ENCODE measurements at places on chromosomes 5 and 9. TPM values are rescaled to one million over a fixed set of nuclear protein-coding genes. Genes with fewer than 3 reads are reported as not detected.

CDH9 gene
- 1.2 TPM for total RNA-seq

PLCXD3 gene
- total RNA-seq, result not detected

PCDHB2 gene
- total RNA-seq, result 118 TPM

FOXD1 gene
- 0.09 TPM for total RNA-seq

AQP7 gene
- total RNA-seq, result 1.7 TPM

DNA sequence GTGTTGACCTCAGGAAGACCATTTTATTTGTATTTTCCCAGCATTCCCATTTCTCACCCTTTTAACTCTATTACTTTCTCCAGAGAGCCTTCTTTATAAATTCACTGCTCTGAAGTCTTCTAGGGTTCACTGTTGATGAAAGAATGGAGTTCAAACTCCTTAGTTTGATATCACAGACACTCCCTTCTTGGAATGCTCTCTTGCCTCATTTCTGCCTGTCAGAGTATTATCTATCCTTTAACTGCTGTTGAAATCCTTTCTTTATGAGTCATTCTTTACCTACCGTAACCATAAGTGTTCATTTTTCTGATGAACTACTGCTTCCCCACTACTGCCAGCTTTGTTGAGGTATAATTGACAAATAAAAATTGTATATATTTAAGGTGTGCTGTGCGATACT lies 4.3 kb downstream of the RIC1 start:
- no peak overlapping the region for H3K4me3 ChIP-seq
- DNase-seq, result no peak
- peak overlapping the region; percentile 88 for H3K27ac ChIP-seq
- no peaks in the 10 kb centered on the region for H3K27me3 ChIP-seq

- DNase-seq, result no peak
- no peaks in the 10 kb centered on the region for H3K4me1 ChIP-seq
- no peaks in the 10 kb centered on the region for H3K27me3 ChIP-seq
Observed at GRCh38 chr9:23636199-23636598, 189.8 kb downstream of the ELAVL2 start.

GRCh38 chr9:37329576-37329975 lies 92.9 kb upstream of the GRHPR start:
- H3K4me3 ChIP-seq, result no peak overlapping the region
- no peak overlapping the region for H3K27ac ChIP-seq
- no peaks in the 10 kb centered on the region for H3K36me3 ChIP-seq

GRCh38 chr5:29089591-29090130 lies 2051.3 kb upstream of the CDH9 start:
- no peak overlapping the region for H3K4me3 ChIP-seq
- no peak for DNase-seq
- H3K4me1 ChIP-seq, result no peaks in the 10 kb centered on the region
- no peaks in the 10 kb centered on the region for H3K27me3 ChIP-seq
- H3K27ac ChIP-seq, result no peak overlapping the region

DNA sequence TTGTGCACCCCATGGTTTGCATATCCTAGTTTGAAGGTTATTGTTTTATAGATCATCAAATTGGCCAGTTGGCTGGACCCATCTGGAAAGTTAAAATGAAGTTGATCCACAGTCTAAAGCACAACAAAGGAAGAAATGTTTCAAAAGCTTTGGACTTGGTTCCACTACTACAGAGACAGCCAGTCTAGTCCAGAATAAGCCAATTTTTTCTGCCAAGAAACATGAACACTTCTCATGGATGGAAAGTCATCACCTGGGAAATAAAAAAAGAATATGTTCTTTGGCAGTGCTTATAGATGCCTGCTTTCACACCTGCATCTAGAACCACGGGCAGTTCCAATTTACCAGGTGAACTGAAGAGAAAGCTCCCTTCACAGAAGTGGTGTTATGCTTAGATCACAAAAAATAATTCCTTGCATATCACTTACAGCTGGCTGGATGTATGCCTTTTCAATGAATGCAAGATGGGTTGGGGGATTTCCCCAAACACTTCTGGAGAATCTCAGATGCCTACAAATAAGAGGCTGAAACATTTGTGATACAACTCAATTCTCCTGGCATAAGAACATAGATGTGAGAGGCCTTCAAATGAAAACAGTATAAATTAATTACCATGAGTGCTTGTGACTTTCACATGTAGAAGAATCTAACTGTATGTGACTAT lies 26.9 kb downstream of the C9 start:
- H3K4me1 ChIP-seq, result peaks cover 3% of the 10 kb centered on the region
- DNase-seq, result no peak
- H3K27me3 ChIP-seq, result no peaks in the 10 kb centered on the region
- H3K36me3 ChIP-seq, result no peaks in the 10 kb centered on the region
- H3K4me3 ChIP-seq, result no peak overlapping the region

GRCh38 chr5:42880496-42881150 lies 68.9 kb upstream of the SELENOP start:
- peaks cover 23% of the 10 kb centered on the region for H3K4me1 ChIP-seq
- H3K27ac ChIP-seq, result no peak overlapping the region
- H3K36me3 ChIP-seq, result no peaks in the 10 kb centered on the region
- no peaks in the 10 kb centered on the region for H3K27me3 ChIP-seq
- no peak overlapping the region for H3K4me3 ChIP-seq
- no peak for DNase-seq

DNA sequence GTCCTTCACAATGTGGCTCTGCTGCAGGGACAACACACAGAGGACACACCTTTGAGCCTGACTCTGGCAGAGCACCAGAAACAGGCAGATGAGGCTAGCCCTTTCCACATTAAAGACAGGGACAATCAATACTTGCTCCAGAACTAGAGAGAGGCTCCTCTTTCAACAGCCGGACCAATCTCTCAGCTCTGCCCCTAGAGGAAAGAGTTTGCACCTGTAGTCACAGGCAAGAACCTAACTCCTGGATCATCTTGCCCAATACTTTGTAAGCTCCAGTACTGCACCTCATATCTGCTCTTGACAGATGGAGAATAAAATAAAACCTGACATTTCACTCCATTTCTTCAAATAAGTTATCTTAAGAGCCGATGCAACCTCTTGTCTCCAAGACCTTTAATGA lies 52.1 kb downstream of the EPB41L4A start:
- no peak for DNase-seq
- H3K36me3 ChIP-seq, result no peaks in the 10 kb centered on the region
- no peak overlapping the region for H3K27ac ChIP-seq
- H3K4me3 ChIP-seq, result no peak overlapping the region

DNA sequence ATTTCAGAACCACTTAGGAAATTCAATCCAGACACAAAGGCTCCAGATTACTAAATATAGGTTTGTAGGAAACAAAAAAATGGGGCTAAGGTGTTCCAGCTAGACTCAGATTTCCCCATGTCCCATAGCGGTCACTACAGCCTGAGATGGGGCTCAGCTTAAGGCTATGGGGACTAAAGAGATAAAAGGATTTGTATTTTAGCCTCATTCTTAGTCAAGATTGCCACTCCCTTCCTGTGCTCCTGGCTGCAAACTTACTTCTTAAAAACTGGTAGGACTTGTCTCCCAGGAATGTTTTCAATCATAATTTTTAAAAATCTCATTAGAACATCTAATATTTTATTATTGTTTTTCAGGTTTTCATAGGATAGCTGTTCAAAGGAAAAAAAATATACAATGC lies 253.8 kb upstream of the DAB2 start:
- peak overlapping the region; percentile 90 for H3K27ac ChIP-seq
- no peaks in the 10 kb centered on the region for H3K36me3 ChIP-seq
- DNase-seq, result no peak
- H3K4me3 ChIP-seq, result no peak overlapping the region
- H3K27me3 ChIP-seq, result no peaks in the 10 kb centered on the region
- H3K4me1 ChIP-seq, result peaks cover 40% of the 10 kb centered on the region

GRCh38 chr5:139688751-139689372 lies 40.7 kb downstream of the CXXC5 start:
- no peak overlapping the region for H3K4me3 ChIP-seq
- H3K36me3 ChIP-seq, result no peaks in the 10 kb centered on the region
- H3K27me3 ChIP-seq, result no peaks in the 10 kb centered on the region
- no peak for DNase-seq
- peaks cover 22% of the 10 kb centered on the region for H3K4me1 ChIP-seq

GRCh38 chr5:178690208-178690607 lies 40.3 kb downstream of the ZNF354A start:
- no peaks in the 10 kb centered on the region for H3K27me3 ChIP-seq
- H3K4me3 ChIP-seq, result no peak overlapping the region
- no peak for DNase-seq
- H3K4me1 ChIP-seq, result no peaks in the 10 kb centered on the region
- H3K36me3 ChIP-seq, result no peaks in the 10 kb centered on the region

- no peak for DNase-seq
- peaks cover 26% of the 10 kb centered on the region for H3K36me3 ChIP-seq
- H3K27me3 ChIP-seq, result no peaks in the 10 kb centered on the region
- no peak overlapping the region for H3K4me3 ChIP-seq
- no peak overlapping the region for H3K27ac ChIP-seq
Observed at GRCh38 chr5:131156385-131156784, 8.7 kb downstream of the HINT1 start.

DNA sequence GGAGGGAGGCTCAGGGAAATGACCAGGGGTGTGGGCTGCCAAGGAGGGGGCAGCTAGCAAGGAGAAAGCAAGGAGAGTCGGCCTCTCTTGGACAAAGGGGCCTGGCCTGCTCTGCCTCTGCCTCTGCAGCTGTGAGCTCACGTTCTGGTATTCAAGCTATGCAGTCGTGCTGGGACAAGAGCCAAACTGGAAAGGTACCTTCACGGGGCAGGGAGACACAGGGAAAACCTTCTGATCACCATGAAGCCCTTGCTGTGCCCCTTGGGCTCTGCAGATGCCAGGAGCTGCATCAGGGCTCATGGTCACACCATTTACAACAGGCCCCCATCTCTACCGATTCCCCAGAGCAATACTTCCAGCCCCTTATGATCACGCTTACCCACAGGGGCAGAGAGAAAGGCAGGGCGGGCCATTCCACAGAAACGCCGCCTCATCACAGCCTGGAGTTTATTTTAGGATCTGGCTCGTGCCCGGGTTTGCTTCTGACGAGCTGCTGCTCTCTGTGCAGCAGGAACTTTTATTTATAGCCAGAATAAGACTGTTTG lies 63.2 kb downstream of the PRRT1B start:
- H3K27ac ChIP-seq, result peak overlapping the region; percentile 99
- H3K4me1 ChIP-seq, result peaks cover 45% of the 10 kb centered on the region
- DNase-seq, result peak; percentile 49
- H3K4me3 ChIP-seq, result peak overlapping the region; percentile 30
- H3K27me3 ChIP-seq, result no peaks in the 10 kb centered on the region
- H3K36me3 ChIP-seq, result peaks cover 10% of the 10 kb centered on the region

DNA sequence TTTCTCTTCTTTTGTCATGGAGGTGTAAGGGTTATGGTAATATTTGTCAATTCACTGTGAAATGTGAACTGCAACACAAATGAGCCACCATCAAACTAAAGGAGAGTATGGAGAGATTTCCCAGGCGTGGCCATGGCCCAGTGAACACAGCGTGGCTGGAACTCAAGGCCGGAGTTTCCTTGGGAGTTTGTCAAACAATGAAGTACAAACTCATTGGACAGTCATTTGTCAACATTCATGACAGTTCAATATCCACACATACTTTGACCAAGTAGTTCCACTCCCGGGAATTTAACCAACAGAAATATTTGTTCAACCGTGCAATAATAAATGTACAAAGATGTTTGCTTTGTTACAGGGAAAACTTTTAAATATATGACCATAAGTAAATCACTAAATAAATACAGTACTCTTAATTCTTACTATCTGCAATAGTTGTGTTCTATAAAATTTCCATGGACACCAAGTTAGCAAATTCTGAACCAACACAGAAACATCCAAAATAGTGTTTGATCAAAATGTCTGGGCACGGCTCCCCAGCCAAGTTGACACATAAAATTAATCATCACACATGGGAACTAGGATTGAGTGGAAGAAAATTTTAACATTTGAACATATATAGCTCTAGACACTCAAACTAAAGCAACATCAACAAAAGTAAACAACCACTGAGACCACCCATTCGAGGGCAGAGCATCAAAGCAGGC lies 87.1 kb downstream of the DIRAS2 start:
- H3K27me3 ChIP-seq, result no peaks in the 10 kb centered on the region
- H3K4me1 ChIP-seq, result no peaks in the 10 kb centered on the region
- H3K36me3 ChIP-seq, result no peaks in the 10 kb centered on the region
- H3K27ac ChIP-seq, result no peak overlapping the region

GRCh38 chr9:33445389-33446239 lies 1.8 kb downstream of the AQP3 start:
- no peak overlapping the region for H3K27ac ChIP-seq
- no peaks in the 10 kb centered on the region for H3K36me3 ChIP-seq

GRCh38 chr9:3500044-3500443 lies 25.8 kb downstream of the RFX3 start:
- no peak for DNase-seq
- no peaks in the 10 kb centered on the region for H3K36me3 ChIP-seq
- no peaks in the 10 kb centered on the region for H3K27me3 ChIP-seq
- peaks cover 24% of the 10 kb centered on the region for H3K4me1 ChIP-seq
